ENCODE measurements at places on chromosomes 16 and 17. TPM values are rescaled to one million over a fixed set of nuclear protein-coding genes. Genes with fewer than 3 reads are reported as not detected.

RNF167 gene
- 23.1 TPM for total RNA-seq

CIAPIN1 gene
- total RNA-seq, result 19.4 TPM

AGRP gene
- not detected for total RNA-seq

TMEM238L gene
- total RNA-seq, result not detected

PRAC1 gene
- not detected for total RNA-seq

TEKT1 gene
- total RNA-seq, result not detected

VAT1L gene
- total RNA-seq, result 2.3 TPM

KRTAP17-1 gene
- total RNA-seq, result not detected

ADAP2 gene
- total RNA-seq, result 13.7 TPM

ITGA3 gene
- total RNA-seq, result 36.3 TPM

EPX gene
- total RNA-seq, result not detected

HYDIN gene
- 5.6 TPM for total RNA-seq

HAS3 gene
- 0.26 TPM for total RNA-seq

GDPD3 gene
- not detected for total RNA-seq

ABCC11 gene
- total RNA-seq, result not detected

PIMREG gene
- total RNA-seq, result not detected

GRCh38 chr16:88779406-88780141, 5.4 kb downstream of the PIEZO1 start:
- no peak for DNase-seq

GRCh38 chr17:27591986-27592385, 39.0 kb upstream of the LGALS9 start:
- DNase-seq, result no peak

DNA sequence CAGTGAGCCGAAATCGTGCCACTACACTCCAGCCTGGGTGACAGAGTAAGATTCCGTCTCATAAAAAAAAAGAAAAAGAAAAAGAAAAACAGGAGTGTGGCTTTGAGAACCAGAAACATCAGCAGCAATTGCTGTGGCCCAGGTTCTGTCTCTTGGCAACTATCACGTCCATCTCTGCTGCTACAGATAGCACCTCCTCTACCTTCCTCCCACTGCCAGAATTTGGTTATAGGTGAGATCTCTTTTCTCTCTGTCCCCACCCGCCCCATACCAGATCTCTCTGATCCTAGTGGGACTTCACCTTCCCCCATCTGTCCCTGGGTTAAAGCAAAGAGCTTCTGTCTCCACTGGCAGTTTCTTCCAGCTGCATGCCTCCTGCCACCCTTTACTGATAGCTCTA, 3.1 kb downstream of the TLCD2 start:
- no peak for DNase-seq

DNA sequence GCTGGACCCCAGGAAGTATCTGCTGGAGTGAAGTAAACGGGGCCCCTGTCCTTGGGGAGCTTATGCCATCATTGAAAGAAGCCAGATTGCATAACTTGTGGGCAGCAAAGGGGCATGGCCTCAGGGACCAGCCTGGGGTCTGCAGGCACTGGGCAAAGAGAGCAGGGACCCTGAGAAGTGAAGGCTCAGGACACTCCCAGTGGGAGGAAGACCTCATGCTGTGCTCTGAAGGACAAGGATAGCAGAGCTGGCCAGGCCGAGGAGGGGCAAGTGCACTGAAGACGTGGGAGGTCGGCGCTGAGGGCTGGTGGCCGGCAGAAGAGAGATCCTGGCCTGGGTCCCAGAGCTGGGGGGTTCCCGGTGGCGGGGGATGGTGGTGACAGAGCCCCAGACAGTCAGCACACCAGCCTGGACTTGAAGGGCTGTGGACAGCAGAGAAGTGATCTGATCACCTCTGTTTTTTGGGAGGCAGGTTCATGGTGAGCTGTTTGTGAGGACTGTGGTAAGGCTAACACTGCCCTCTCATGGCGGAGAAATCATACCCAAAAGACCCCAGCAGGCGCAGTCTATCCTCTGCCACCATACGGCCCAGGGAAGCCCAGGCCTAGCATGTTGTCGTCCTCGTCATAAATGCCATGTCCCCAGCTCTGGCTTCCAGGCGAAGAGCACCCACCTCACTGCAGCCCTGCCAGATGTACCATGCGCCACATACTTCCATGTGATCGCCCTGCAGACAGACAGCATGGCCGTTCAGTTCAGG, 7.1 kb upstream of the CNP start:
- peak; percentile 66 for DNase-seq

DNA sequence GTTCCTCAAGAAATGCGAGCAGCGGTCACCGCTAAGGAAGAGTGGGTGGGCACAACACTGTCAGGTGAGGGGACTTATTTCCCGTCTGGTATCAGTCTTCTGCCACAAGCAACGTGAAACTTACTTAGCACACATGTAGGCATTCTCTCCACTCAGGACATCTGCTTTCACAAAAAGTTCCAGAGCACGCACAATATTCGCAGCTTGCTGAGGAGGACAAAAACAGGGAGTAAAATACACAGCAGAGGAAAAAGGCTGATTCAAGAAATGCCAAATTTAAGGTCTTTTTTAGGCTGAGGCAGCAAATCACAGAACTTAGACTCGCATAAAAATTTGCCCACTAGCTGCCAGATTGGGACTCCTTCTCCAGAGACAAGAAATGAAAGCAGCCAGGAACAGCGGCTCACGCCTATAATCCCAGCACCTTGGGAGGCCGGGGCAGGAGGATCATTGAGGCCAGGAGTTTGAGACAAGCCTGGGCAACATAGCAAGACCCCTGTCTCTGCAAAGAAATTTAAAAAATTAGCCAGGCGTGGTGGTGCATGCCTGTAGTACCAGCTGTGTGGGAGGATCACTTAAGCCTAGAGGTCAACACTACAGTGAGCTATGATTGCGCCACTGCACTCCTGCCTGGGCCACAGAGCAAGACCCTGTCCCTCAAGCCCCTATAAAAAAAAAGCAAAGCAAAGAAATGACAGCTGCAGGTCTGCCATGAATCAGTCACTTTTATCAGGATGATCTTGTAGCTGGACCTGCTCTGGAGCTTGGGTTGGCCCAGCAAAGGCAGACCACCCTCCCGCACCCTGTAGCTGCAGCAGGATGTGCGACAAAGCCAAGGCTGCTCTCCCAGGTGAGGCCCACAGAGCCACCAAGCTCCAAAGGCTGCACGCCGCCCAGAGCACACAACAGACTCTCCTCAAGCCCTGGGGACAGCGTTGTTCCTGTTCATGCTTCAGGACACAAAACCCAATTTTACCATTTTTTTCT, 20.5 kb downstream of the USP36 start:
- DNase-seq, result no peak

DNA sequence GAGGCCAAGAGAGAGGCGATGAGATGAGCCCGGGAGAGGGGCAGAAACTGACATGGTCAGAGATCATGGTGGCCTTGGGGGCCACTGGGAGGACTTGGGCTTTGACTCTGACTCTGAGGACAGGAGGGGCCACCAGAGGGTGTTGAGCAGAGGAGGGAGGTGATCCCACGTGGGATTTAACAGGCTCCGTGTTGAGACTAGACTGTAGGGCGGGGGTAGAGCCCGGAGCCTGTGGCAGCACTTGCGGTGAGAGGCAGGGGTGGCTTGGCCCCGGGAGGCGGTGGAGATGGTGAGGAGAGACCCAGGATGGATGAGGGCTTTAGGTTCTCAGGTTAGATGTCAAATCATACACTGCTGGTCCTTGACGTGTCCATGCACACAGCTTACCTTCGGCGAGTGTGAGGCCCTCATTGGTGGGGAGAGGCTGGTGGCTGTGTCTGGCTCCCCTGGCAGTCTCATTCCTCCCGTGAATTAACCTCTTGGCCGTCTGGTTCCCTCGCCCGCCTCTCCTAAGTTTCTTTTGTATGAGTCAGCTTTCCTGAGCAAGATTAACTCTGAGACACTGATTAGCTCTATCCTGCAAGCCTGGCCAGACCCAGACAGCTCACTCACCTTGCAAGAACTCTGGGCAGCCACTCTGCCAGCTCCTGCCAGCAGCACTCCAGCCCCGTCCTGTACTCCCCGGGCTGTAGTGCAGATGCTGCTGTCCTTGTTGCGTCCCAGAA, 39.7 kb downstream of the VPS35L start:
- DNase-seq, result peak; percentile 81

- no peak for DNase-seq
Measured at GRCh38 chr16:55901566-55902217, 26.5 kb upstream of the CES5A start.

DNA sequence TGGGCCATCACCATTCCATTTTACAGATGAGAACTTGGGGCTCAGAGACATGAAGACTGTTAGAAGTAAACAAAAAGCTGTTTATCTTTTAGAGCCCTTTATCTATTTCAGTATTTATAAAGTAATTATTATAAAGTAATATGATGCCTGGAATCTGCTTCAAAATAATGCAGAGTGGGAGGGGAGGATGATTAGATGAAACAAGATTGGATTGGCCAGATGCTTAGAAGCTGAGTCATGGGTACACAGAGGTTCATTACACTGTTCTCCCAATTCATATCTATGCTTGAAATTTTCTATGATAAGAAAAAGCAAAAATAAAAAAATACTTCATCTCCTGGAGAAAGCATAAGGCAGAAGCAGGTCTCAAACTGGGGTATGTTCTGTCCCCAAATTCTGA, 29.4 kb downstream of the TOM1L2 start:
- no peak for DNase-seq

- DNase-seq, result no peak
Measured at GRCh38 chr17:655618-656017, 59.0 kb downstream of the VPS53 start.

- no peak for DNase-seq
Measured at GRCh38 chr17:36728030-36728991, 126.9 kb downstream of the MRM1 start.

DNA sequence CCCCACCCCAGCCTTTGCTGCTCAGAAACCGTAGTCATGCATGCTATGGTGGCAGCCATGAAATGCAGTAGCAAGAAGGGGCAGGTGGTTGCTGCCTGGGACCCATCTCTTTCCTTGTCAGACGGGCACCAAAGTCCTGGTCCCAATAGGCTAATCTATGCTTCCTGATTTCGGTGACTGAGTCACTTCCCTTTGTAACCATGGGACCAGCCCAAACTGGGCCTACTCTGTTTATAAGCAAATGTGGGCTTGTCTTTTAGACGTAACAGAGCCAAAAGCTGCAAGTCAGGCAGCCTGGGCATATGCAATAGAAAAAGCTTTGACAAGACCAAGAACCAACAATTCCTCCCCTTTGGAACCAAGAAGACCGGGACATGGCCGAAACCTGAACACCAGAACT, 99.1 kb upstream of the RBBP6 start:
- DNase-seq, result no peak

- DNase-seq, result no peak
Measured at GRCh38 chr16:10558305-10558704, 22.1 kb downstream of the EMP2 start.

DNA sequence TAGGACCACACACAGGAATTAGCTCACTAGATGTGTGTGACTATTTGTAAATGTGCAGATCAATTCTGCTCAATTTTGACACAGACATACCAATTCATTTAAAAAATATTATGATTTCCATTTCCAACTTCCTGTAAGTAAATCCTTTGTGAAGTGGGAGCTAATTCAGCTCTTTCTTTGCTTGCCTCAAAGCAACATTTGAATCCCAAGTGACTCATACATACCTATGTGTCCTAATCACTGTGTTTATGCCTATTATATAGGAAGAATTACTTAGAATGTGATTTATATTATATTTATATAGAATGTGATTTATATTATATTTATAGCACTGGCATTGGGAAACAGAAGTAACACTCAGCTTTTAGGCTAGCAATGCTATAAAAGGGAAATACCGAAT, 195.9 kb upstream of the C17orf78 start:
- DNase-seq, result no peak

DNA sequence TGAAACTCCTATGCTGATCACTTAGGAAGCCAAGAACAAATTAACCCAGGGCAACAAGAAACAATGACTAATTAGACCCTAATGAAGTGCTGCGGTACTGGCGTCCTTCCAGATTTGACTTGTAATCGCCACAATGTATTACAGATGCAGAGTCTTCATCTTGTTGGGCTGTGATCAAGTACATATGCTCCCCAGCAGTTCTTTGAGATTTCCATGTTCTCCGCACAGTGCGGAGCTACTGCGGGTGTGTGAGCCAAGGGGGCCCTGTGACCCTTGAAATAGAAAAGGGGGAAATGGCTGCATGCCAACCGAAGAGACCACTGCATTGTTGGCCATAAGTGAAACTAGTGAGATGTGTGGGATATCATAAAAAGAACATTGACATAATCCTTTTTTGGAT, 469.9 kb downstream of the MAF start:
- DNase-seq, result no peak

- no peak for DNase-seq
Measured at GRCh38 chr16:4868026-4868425, 20.7 kb downstream of the UBN1 start.

GRCh38 chr16:1342526-1343427, 8.9 kb downstream of the TSR3 start:
- DNase-seq, result peak; percentile 100

DNA sequence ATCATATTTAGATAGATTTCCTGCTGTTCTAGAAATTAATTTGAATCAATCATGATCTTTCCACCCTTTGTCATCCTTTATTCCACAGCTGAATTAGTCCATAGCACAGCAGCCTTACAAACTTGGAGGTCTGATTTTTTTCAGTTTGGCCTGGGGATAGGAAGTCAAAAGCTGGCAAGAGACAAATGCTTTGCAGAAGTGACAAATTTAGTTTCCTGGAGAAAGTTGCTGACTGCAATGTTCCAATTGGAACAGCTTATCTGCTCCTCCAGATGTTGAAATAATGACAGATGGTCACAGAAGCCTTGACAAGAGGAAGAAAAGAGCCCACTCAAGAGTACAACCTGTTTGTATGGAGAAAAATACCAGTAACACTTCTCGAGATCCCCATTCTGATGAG, 1276.1 kb upstream of the CDH8 start:
- DNase-seq, result no peak

DNA sequence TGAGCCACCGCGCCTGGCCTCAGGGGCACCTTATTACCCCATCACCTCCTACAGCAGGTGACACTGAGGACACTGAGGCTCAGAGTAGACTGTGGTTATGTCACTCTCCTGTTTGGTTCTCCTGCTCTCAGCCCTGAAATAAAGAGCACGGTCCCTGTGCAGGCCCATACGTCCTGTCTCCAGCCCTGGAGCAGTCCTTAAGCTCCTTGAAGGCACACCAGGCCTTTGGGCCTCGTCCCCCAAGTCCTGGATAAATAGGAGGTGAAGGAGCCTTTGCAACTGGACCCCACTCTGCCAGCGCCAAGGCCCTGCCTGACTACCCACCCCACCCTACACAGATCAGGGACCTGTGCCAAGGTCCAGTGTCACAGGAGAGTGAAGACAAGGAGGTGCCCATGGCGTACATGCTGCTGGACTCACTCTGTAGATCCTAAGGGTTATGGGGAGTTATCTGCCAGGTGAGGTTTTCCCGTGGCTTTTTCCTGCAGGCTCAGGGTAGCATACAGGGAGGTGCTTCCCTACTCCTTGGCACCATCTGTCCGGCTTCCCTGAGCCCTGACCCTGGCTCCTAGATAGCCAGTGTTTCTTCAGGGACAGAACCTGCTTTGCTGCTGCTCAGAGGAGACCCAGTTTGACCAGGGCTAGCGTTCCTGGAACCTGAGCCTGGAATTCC, 253.2 kb downstream of the SEC14L1 start:
- DNase-seq, result no peak

Measured in body of pancreas (tissue), 4 donors.